ENCODE measurements at places on chromosomes 7 and 10. TPM values are rescaled to one million over a fixed set of nuclear protein-coding genes. Genes with fewer than 3 reads are reported as not detected.
A peak's percentile ranks its signal among the peaks of the same experiment; 100 is the strongest.

- DNase-seq = no peak
Measured at GRCh38 chr7:70849580-70850235, 282.2 kb upstream of the GALNT17 start.

GRCh38 chr7:4745971-4746919 is 29.2 kb upstream of the AP5Z1 start:
- no peak for DNase-seq

GRCh38 chr10:44761076-44761475 is 150.1 kb upstream of the TMEM72 start:
- DNase-seq = peak; percentile 41

DNA sequence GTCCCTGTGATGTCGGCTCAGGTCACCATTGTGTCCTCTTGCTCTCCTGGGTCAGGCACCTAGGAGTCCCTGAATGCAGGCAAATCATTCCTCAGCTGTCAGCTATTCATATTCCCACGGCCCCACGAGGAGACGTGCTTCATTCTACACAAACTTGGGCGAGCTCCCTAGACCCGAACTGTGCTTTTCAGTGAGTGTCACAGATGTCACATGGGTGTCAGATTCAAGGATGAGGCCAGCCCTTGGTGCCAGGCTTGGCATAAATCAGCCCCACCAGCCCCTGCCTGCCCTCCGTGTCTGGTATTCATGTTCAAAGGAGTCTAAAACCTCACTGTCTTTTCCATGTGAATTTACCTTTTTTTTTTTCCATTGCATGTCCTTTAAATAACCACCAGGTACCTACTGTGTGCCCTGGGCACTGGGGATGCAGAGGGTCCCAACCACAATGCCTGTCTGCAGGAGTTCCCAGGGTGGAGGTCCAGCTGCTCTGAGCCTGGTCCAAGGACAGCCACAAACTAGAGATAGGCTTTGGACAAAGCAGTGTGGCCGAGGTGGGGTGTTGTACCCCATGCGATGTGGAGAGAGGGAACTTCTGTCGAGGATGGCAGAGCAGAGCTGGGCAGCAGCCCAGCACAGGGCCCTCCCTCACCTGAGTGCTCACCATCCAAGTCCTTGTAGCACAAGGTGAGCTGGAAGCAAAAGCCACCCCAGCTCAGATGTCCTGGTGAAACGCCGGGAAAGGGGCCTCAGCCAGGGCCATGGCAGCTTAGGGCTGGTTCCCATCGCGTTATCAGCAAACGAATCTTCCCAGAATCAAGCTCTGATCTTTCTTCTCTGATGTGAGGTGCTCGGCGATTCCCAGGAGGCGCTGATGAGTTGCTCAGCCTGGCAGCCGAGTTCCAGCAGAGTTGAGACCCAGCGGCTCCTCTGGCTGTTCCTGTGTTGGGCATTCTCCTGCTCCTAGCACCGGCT is 611.9 kb downstream of the PTPRN2 start:
- DNase-seq = no peak

DNA sequence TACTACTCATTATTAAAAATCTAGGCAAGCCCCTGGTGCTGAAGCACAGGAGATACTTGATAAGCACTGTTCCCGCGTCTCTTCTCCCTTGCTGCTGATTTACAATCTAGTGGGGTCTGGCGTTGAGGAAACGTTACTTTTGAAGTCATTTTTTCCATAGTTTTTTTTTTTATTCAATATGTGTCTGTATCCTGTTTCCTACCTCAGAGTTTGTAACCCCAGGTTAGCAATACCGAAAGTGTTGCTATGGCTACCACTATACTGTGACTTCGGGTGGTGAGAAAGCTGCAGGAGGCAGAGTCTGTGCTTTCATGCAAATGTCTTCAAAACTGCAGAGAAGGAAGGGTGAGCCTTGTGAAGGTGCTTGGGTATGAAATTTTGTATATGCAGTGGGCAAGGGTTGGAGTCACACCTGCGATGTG is 458.8 kb upstream of the GHITM start:
- no peak for DNase-seq

GRCh38 chr7:152751449-152752141 is 8.0 kb upstream of the ACTR3B start:
- DNase-seq = no peak

- no peak for DNase-seq
Measured at GRCh38 chr10:116125180-116125579, 147.8 kb downstream of the GFRA1 start.

DNA sequence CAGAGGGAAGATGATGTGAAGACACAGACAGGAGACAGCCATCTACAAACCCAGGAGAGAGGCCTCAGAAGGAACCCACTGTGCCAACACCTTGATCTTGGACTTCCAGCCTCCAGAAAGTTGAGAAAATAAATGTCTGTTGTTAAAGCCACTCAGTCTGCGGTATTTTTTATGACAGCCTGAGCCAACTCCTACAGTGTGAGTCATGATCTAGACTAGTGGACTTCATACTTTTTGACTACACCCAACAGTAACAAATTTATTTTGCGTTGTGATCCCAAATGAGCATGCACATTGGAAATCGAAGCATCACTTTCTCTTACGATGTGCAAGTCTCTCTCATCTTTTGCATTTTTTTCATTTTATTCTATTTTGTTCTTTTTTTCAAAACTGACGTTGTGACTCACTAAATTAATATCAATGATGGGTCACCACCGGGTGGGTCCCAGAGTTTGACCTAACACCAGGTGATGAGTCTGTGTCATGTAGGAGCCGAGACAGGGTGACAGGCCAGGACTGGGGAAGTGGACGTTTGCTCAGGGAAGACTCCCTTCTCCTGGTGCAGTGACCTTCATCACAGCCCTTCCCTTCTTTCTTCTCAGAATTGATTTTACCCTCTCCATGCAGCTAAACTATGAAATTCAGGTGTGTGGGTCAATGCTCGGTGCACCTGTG is 28.9 kb downstream of the PHYH start:
- no peak for DNase-seq

GRCh38 chr7:24573554-24574338 is 494 bp downstream of the PALS2 start:
- DNase-seq = no peak

GRCh38 chr7:67652937-67653336 is 656.3 kb downstream of the TYW1 start:
- no peak for DNase-seq

- no peak for DNase-seq
Measured at GRCh38 chr10:59688921-59689351, 20.7 kb downstream of the SLC16A9 start.

GRCh38 chr7:47387506-47387905 is 194.4 kb downstream of the TNS3 start:
- no peak for DNase-seq

GRCh38 chr7:91264924-91265681 is 870 bp downstream of the FZD1 start:
- DNase-seq = no peak

DNA sequence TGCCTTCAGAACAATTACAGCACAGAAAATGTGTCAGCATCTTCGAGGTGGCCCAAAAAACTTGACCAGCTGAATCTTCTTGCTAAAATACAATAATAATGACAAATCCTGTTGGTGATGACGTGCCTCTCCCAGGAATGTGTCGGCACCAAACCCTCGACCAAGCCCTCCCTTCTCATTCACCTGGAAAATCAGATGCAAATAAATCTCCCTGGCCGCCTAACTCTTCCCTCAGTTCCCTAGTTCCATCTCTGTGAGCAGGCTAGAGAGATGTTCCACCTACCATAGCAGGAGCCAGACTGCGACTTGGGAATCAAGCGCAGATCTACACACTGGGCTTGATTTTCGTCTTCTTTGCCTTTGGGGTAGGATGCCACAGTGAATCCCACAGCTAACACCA is 4.1 kb downstream of the PRSS1 start:
- no peak for DNase-seq

GRCh38 chr7:43554423-43554822 is 28.5 kb upstream of the STK17A start:
- DNase-seq = no peak

- DNase-seq = no peak
Measured at GRCh38 chr7:121037957-121038716, 49.6 kb downstream of the CPED1 start.

DNA sequence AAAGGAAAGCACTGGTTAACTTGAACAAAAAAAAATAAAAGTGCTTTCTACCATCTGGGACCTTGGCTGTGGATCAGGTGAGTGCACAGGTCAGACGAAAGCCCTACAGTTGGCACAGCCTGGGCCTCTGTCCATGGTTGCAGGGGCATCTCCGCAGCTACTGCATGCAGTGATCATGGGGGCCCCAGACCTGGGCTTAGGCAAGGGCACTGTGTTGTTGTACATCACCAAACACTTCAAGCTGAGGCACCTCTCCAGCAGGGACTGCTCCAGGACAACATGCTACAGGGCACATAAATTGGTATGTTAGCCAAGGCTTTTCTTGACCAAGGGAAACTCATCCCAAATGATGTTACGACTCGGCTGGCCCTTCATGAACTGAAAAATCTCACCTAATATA is 23.5 kb downstream of the KLHL7 start:
- DNase-seq = no peak

DNA sequence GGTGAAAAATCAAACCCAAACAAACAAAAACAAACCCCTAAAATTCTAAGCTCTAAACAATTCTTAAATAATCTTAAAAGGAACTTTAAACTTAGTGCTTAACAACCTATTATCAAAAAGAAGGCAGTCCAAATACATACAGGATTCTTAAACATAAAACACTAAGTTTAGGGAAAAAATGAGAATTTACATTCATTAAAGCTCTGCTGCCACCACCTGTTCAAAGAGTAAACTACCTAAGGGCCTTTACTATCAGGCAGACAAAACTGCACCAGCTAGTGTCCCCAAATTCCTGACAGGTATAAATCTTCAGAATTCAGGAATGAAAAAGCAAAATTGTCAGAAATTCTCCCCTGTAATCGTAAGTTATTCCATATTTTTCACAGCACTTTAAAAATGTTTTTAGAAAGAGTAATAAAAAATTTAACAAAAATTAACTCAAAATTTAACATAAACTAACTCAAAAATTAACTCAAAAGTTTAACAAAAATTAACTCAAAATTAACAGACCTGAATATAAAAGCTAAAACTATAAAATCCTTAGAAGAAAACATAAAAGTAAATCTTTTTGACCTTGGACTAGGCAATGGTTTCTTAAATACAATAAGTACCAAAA is 55.1 kb downstream of the PDZD8 start:
- DNase-seq = no peak

- DNase-seq = no peak
Measured at GRCh38 chr7:111801277-111801676, 239.0 kb upstream of the IMMP2L start.

DNA sequence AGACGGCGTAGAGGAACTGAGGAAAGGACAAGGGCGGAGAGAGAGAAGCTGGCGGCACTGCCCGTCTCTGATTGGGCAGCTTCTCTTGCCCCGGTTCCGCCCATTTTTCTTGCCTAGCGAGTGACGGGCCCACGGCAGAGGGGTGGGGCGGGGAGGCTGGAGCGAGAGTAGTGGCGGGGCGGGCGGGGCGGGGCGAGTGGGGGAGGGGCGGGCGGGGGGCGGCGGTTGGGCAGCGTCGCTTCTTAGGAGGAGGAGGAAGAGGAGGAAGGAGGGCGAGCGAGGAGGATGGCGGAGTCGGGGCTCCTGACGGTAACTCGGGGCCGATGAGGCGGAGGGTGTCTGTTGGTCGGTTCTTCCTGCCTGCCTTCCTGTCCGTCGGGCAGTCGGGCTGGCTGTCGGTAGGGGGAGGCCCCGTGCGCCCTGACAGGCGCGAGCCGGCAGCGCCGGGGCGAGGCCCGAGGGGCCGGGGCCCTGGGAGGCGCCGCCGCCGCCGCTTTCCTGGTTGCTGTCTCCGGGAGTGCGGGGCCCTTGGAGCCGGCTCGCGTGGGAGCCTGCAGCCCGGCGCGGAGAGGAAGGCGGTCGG is at the start of gene SHOC2:
SHOC2 (plus strand) TSS at position 256 of the 583 bp plus-strand sequence. CDS start 44,755 bp downstream, outside the sequence.
- DNase-seq = no peak

DNA sequence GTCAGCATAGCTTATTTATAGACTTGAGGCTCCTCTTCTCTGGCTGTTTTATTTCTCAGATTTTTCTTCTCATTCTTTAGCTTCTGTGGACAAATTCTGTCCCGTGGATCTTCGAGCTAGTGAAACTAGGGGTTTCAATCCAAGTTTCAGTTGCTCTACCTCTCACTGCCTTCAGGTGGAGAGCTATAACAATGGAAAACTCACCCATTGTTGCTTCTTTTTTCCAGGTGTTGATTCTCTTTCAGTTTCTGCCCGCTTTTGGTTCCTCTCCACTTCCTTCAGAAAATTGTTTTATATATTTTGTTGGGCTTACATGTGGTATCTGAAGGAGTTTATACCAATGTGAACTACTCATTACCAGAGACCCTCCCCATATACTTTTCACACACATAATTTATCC is 266.1 kb downstream of the TCF7L2 start:
- DNase-seq = no peak

GRCh38 chr7:15662451-15662850 is 24.0 kb downstream of the MEOX2 start:
- DNase-seq = no peak

DNA sequence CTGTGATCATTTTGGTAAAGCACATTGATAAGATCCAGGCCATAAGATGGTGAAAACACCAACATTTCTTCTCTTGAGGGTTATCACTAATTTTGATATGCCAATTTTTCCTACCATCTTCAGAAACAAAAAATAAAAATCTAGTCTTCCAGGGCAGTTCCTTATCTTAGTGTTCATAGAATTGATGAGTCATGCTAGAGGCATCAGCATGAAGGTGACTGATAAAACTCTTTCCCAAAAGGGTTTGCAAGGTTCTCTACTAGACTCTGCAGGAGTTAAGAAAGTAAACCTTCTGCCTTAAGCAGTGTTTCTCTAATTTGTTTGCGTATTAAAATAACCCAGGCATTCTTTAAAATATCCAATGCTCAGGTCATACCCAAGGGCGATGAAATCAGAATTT is 483.1 kb upstream of the CNTNAP2 start:
- no peak for DNase-seq

DNA sequence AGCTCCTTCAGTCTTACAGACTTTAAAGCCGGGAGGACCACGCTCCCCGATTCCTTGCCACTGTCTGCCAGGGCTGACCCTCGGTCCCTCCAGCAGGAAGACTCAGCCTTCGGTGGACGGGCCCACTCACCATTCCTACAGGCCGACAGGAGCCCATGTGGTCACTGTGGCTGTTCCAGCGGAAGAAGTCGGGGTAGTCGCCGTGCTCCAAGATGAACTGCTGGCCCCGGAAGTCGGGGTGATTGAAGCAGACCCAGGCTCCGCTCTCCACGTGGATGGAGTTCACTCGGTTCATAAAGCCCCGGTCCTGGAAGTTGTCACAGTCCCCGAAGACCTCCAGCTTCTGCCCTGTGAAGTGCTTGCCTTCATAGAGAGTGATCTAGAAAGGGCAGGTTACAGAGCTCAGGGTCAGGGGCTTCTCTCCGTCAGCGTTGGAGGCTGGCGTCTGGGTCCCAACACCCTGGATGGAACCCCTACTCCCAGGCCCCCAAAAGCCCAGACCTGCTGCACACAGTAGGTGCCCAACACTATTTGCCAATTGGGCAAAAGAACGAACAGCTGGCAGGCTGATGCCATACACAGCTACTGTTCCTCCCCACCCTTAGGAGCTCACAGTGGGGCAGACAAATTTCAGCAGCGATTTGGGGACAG is 1.9 kb downstream of the CRYGN start:
- no peak for DNase-seq

The CFAP43 gene
- 1.4 TPM for total RNA-seq

The STK32C gene
- 4.8 TPM for total RNA-seq

The GIMAP4 gene
- total RNA-seq = 43.9 TPM

The ACTL6B gene
- 0.69 TPM for total RNA-seq

The SFRP4 gene
- total RNA-seq = 11.2 TPM

The ELN gene
- total RNA-seq = 483 TPM

The LIPM gene
- not detected for total RNA-seq

The AKR1D1 gene
- total RNA-seq = not detected

The ANKRD1 gene
- 6.8 TPM for total RNA-seq

The BMS1 gene
- total RNA-seq = 15.4 TPM

The CCL24 gene
- total RNA-seq = not detected

The ALOX5 gene
- 25.7 TPM for total RNA-seq

The PLEKHS1 gene
- 0.42 TPM for total RNA-seq

The CC2D2B gene
- 13.1 TPM for total RNA-seq
